Heart right ventricle (tissue), 16 donors: ENCODE measurements at places on chromosomes 3 and 15. TPM values are rescaled to one million over a fixed set of nuclear protein-coding genes. Genes with fewer than 3 reads are reported as not detected.

DNA sequence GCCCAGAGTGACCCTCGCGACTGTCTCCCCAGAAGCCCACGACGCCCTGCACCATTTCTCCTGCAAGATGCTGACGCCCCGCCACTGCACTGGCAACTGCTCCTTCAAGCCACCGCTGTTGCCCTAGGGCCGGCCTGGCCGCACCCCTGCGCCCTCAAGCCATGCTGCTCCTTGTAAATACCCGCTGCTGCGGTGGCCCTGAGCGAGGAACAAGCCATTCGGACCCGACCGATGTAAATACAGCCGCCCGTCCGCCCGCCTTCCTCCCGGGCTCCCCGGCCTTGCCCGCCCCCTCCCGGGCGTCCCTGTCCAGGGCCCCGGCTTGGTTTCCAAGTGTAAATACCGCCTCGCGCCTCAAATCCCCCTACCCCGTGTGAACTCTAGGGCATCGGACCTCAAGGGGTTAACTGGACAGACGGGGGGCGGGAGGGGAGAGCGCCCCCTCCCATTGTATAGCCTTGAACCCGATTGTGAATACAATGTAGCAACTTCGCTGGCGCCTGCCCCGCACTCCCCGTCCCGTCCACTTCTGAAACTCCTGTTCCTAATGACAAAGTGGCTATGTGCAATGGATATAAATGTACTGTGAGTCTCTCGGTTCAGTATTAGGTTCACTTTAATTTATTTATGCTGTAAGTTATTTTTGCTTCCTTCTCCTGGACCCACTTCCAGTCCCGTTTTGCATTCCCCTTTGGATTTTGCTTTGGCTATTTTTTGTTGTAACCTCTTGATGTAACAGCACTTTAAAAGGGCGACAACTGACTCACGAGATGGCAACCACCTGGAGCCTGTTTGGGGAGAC is 5.9 kb downstream of the RNU6-1 start:
- no peak for DNase-seq

DNA sequence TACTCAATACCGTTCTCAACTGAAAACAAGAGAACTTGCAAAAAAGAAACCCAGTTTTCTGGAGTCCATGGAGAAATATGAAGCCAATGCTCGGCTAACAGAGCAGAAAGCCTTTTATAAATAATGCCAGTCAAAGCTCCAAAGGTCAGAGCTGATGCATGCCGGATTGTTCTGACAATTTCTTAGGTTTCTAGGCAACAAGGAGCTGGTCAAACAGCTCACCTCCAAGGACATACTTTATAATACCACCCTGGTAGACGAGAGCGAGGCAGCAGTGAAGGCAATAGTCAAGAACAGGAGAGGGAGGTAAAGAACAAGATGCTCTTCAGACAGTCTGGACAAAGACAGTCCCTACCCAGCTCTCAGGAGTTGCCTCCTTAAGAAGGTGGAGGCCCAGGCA is 111.1 kb downstream of the UBE3A start:
- no peak for DNase-seq

DNA sequence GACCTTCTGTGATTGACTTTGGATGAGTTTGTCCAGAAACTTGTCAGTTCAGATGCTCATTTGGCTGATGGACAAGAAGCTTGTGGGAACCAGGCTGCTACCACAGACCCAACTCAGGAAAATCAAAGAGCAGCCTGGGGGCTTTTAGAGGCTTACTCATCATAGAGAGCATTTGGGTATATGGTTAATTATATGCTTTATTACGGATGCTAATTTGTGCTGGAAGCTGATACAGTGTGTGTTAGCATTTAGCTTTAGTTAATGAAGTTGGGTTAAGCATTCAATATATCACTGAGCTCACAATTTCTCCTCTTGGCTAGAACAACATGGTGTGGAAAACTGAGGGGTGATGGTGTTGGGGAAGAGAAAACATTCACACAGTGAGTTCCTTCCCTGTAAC is 664.2 kb upstream of the CFAP20DC start:
- no peak for DNase-seq

- no peak for DNase-seq
Measured at GRCh38 chr3:171753025-171753472, 57.2 kb downstream of the PLD1 start.

GRCh38 chr3:156059950-156060501 is 60.4 kb upstream of the KCNAB1 start:
- no peak for DNase-seq

The CPEB1 gene
- total RNA-seq, result 0.93 TPM

GRCh38 chr3:159765030-159765859 is 223.4 kb upstream of the IL12A start:
- DNase-seq, result peak; percentile 69

GRCh38 chr15:25738171-25738965 is 124.8 kb downstream of the ATP10A start:
- DNase-seq, result no peak

GRCh38 chr15:62606376-62607113 is 436.0 kb upstream of the TPM1 start:
- DNase-seq, result no peak

DNA sequence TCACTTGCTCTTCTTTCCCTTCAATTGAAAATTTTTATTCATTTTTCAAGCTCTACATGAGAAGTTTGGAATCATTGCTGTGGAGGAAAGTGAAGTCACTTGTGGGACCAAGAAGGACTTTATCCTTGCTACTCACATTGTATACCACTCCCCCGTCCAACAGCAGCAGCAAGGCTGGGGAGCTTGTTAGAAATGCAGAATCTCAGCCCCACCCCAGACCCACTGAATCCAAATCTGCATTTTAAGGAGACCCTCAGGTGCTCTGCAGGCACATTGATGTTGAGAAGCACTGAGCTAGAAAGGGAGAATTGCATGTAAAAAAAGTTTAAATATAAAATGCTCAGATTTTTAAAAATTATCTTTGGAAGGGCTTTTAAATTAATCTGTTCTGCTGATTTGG is 202.3 kb upstream of the MRPL3 start:
- no peak for DNase-seq

DNA sequence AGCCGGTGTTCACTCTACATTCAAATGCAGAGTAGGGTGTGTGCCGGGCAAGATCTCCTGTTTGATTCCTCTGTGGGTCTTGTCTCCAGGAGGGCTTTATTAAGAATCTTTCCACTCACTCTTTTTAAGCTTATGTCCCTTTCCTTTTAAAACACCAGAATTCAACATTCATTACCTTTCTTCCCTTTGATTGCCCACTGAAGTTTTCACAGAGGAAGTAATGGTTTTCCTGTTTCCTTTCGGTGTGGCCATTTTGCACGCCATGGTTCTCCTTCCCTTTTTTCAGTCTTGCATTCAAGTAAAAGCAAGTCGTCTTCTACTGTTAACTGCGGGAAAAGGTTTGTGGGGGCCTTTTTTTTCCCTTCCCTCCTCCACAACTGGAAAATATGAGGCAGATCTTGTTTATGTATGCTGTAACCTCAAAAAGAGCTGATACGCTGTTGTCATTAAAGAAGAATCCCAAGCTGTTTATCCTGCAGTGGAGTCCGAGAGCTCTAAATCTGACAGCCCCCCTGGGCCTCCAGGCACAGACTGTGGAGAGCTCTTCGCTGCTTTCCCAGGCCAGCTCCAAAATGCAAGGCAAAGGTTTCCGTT is 40.5 kb downstream of the FILIP1L start:
- peak; percentile 67 for DNase-seq

- no peak for DNase-seq
Measured at GRCh38 chr3:141462176-141462859, 24.5 kb upstream of the RASA2 start.

The C3orf22 gene
- not detected for total RNA-seq

The HTR3D gene
- total RNA-seq, result not detected

GRCh38 chr15:69576035-69576526 is 123.5 kb downstream of the RPLP1 start:
- DNase-seq, result peak; percentile 58

DNA sequence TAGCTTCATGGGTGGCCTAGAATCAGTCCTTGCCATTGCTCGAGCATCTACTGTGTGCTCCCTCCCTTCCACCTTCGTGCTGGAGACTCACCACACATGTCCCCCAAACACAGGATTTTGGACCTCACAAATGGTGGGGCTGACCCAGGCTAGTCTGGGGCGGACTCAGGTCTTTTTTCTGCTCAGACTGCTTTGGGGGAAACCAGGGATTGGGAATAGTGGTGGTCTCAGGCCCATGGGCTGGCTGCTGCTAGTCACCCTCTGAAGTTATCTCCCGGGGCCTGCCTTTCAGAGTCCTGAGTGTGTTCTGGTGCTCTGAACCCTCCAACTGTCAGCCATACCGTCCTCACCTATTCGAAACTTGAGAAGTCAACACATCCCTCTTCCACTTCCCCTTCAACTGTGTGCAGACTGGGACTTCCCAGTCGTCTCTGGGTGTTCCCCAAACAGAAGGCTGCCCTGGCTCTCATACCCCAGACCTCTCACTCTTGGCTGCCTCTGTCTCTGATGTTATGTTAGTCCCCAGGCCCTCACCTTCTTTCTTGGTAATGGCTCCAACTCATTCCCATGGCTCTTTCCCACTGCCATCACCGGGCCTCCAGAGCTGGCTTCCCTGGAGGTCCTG is 46.0 kb downstream of the PPCDC start:
- no peak for DNase-seq

- DNase-seq, result no peak
Measured at GRCh38 chr15:63226966-63227401, 37.6 kb downstream of the RAB8B start.

DNA sequence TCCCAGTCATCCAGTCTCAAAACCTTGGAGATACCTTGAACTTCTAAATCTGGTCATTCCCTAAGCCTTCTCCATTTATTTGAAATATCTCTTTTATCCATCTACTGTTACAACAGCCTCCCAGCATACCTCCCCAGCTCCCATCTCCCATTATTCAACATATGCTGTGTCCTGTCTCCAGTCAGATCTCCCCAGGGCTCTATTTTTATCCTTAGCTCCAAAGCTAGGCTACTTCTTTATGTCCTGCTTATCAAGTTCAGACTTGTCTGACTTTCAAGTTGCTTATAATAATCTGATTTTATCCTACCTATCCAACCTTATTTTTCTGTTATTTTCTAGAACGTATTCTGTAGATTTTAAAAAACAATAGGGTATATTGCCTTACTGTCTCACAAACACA is 44.2 kb downstream of the IQGAP1 start:
- no peak for DNase-seq

GRCh38 chr3:48685603-48686511 is at the start of gene NCKIPSD:
Gene NCKIPSD, minus strand, starts transcription at chr3:48685915. Its CDS starts 108 bp downstream, at chr3:48685807.
- DNase-seq, result peak; percentile 94

DNA sequence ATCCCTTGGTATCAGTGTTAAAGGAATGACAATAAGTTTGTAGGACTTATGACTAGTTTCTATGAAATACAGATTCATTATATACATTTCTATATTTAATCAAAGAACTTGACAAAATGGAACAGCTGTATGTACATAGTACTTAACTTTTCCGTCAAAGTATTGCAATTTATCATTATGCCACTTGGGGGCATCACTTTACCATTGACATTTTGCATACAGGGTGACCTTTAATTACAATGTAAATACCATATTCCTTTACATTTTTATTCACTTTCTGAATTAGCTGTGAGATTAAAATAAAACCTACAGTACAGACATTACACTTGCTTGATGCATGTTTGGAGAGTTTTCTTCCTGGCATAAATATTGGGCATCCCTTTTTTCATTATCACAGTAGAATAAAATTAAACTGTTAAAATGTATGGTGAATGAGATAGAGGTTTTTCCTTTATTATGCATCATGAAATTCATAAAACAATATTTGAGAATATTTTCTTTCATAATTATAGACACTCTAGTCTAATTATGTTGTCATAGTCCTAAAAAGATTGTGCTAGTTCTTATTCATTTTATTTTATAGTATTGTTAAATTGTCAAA is 6.9 kb downstream of the NEK11 start:
- no peak for DNase-seq

The ACTC1 gene
- total RNA-seq, result 8,849 TPM

The TXNRD3 gene
- total RNA-seq, result 7.8 TPM

DNA sequence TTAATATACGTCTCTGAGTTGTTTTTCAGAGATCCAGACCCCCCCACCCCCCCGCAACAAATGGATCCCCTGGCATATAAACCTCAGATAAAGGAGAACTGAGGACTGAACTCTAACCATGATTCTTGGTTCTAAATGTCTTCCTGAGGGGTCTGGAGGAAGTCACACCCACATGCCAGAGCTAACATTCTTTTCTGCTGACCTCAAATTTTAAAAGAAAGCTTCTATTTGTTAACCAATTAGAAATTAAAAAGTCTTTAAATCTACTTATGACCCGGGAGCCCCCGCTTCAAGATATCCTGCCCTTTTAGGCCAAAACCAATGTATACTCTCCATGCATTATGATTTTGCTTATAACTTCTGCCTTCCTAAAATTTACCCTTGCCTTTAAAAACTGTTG is 188.3 kb downstream of the ECT2 start:
- no peak for DNase-seq

DNA sequence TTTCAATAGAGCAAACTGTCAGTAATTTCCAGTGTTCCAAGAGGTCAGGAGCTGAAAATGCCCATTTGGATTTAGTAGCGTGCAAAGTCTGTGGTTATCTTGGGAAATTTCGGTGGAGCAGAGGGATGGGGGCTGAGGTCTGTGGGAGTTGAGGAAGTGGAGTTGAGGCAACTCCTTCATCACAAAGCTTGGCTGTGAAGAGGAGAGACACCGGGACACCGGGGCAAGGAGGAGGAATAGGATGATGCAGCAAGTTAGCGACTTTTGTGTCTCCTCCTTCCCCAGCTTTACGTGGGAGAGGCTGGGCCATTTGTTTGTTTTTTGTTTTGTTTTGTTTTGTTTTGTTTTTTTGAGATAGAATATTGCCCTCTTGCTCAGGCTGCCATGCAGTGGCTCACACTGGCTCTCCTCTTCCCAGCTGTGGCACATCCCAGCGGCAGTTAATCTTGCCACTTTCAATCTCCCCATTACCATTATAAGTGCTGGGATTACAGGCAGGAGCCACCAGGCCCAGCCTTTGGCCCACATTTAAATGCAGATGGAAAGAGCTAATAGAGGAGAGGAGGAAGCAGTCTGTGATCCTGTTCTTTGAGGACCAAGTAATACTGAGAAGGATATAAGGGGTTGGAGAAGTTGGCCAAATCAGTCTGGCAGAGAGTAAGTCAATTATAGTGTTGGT is 47.1 kb downstream of the CRTC3 start:
- no peak for DNase-seq

The GRK7 gene
- total RNA-seq, result not detected

DNA sequence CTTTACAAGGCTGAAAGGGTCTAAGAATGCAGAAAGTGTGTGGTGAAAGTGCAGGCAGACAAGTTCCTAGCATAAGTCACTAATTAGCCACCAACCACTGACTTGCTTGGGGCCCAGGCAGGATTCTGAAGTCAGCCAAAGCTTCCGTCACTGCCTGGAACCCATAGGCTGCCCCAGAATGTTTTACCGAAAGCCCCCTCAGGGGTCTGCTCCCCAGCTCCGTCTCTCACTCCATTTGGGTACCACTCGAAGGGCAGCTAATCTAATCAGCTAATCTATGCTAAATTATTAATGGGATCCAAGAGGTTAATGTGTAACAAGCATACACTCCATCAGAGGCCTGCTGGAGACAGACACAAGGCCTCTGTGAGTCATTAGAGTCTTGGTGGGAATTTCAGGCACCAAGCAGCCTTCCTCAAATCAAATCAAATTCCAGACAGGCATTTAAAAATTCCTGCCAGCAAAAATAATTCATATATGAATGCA is 13.2 kb downstream of the ADAMTS9 start:
- no peak for DNase-seq
